ENCODE measurements at places on chromosomes 11 and 22. TPM values are rescaled to one million over a fixed set of nuclear protein-coding genes. Genes with fewer than 3 reads are reported as not detected.

Gene TNNT3
- total RNA-seq = 12.1 TPM

Gene HTR3B
- not detected for total RNA-seq

Gene SMDT1
- total RNA-seq = 3.2 TPM

Gene TSKU
- 71.6 TPM for total RNA-seq

All from epithelial cell of alveolus of lung (primary cell).